Adrenal gland (tissue), 19 donors: ENCODE measurements at places on chromosomes 3 and 15.

GRCh38 chr3:125055331-125055912 is 375 bp downstream of the HEG1 start:
- peaks cover 10% of the 10 kb centered on the region for H3K4me1 ChIP-seq
- no peak for DNase-seq
- no peaks in the 10 kb centered on the region for H3K36me3 ChIP-seq
- peak overlapping the region; percentile 86 for H3K27ac ChIP-seq
- peak overlapping the region; percentile 53 for H3K4me3 ChIP-seq
- no peaks in the 10 kb centered on the region for H3K27me3 ChIP-seq

- no peaks in the 10 kb centered on the region for H3K36me3 ChIP-seq
- H3K4me1 ChIP-seq: peaks cover 6% of the 10 kb centered on the region
- H3K4me3 ChIP-seq: no peak overlapping the region
- H3K27me3 ChIP-seq: no peaks in the 10 kb centered on the region
- H3K27ac ChIP-seq: no peak overlapping the region
Measured at GRCh38 chr3:58485801-58486435, 6.0 kb upstream of the KCTD6 start.

GRCh38 chr3:33858131-33858530 is 59.7 kb downstream of the PDCD6IP start:
- no peak for DNase-seq
- peaks cover 9% of the 10 kb centered on the region for H3K4me1 ChIP-seq
- H3K27ac ChIP-seq: no peak overlapping the region
- no peak overlapping the region for H3K4me3 ChIP-seq
- H3K27me3 ChIP-seq: no peaks in the 10 kb centered on the region
- H3K36me3 ChIP-seq: no peaks in the 10 kb centered on the region

- peaks cover 4% of the 10 kb centered on the region for H3K27me3 ChIP-seq
- no peaks in the 10 kb centered on the region for H3K36me3 ChIP-seq
- no peak overlapping the region for H3K4me3 ChIP-seq
- H3K4me1 ChIP-seq: no peaks in the 10 kb centered on the region
- DNase-seq: no peak
Measured at GRCh38 chr3:193868590-193868989, 267.4 kb upstream of the HES1 start.

DNA sequence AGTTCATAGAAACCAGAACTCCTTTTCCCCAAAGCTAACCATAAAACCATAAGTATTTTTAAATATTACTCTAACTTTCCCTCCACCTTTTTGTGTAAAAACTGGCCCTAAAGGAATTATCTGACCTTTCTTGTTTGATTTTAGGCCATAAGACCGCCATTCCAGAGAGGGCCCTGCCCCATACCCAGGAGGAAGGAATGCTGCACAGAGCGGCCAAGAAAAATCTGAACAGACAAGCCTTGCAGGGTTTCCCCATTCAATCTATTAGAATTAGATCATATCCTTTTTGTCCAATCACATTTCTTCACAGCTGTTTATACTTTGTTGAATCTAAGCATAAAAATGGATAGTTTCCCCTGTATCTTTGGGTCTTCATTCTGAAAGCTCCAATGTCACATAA is 97.1 kb downstream of the B3GALNT1 start:
- no peak overlapping the region for H3K27ac ChIP-seq
- no peaks in the 10 kb centered on the region for H3K27me3 ChIP-seq
- H3K36me3 ChIP-seq: no peaks in the 10 kb centered on the region
- no peak overlapping the region for H3K4me3 ChIP-seq

DNA sequence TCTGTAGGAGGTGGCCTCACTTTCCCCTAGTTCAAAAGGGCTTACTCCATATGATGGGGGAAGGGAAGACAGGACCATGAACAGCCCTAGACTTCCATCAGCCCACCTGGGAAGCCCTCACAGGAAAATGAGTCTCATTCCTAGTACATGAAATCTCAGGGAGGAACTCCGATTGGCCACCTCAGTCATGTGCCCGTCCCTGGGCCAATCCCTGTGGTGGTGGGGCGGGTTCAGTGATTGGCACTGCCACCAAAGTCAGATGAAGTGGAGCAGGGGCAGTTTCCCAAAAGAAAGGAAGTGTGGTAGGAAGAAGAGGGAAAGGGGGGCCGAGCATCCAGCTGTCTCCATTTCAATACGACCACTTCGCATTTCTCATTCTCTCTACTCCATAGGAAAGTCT is 25.9 kb upstream of the GP9 start:
- DNase-seq: no peak
- no peaks in the 10 kb centered on the region for H3K27me3 ChIP-seq
- H3K4me1 ChIP-seq: no peaks in the 10 kb centered on the region
- H3K4me3 ChIP-seq: no peak overlapping the region

GRCh38 chr3:153028381-153028780 is 133.6 kb upstream of the RAP2B start:
- H3K36me3 ChIP-seq: no peaks in the 10 kb centered on the region
- DNase-seq: no peak
- H3K4me1 ChIP-seq: no peaks in the 10 kb centered on the region

- H3K4me3 ChIP-seq: no peak overlapping the region
- no peak for DNase-seq
Measured at GRCh38 chr3:15313461-15313860, 18.9 kb downstream of the SH3BP5 start.

- H3K36me3 ChIP-seq: no peaks in the 10 kb centered on the region
- H3K27ac ChIP-seq: no peak overlapping the region
- H3K4me3 ChIP-seq: no peak overlapping the region
- DNase-seq: no peak
- no peaks in the 10 kb centered on the region for H3K4me1 ChIP-seq
- no peaks in the 10 kb centered on the region for H3K27me3 ChIP-seq
Measured at GRCh38 chr3:71989165-71989564, 204.2 kb upstream of the PROK2 start.

GRCh38 chr15:98649472-98650416 is 1.4 kb downstream of the IGF1R start:
- no peaks in the 10 kb centered on the region for H3K4me1 ChIP-seq
- peak overlapping the region; percentile 87 for H3K4me3 ChIP-seq
- DNase-seq: no peak
- peaks cover 14% of the 10 kb centered on the region for H3K27me3 ChIP-seq
- H3K36me3 ChIP-seq: no peaks in the 10 kb centered on the region

DNA sequence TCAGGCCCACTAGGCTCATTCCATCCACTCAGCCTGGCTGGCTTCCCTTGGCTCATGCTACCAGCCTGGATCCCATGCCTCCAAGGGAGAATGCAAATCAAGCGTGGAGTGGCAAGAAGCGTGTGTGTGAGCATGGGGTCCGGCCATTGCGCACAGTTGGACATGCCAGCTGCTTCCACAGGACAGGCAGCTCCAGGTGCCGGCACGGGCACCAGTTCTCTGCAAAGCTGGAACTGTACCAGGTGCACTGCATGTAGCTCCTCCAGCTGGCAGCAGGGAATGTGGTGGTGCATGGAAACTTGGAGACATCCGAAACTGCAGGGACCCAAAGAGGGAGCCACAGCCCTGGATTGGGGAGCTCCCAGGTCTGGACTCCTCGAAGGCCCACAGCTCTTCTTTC is 449.8 kb downstream of the EPHA6 start:
- no peak overlapping the region for H3K27ac ChIP-seq
- no peak for DNase-seq
- H3K27me3 ChIP-seq: no peaks in the 10 kb centered on the region
- H3K4me3 ChIP-seq: no peak overlapping the region
- no peaks in the 10 kb centered on the region for H3K4me1 ChIP-seq
- no peaks in the 10 kb centered on the region for H3K36me3 ChIP-seq

DNA sequence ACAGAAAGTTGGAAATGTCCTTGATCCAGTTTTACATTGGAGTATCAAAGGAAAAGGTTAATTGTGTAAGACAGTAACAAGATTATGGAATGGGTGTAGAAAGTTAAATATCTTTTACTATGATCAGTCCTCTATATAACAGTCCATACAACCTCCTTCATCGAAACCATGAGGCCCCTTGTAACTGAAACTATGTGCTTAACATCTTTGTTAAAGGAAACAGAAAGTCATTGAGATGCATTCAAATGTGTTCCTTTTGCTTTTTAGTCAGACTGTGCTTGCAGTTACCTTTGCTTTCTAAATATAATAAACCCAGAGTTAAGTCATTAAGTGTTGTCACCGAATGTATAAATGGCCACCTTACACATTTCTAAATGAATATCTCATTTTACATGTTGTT is 1298.5 kb downstream of the ROBO2 start:
- H3K4me1 ChIP-seq: no peaks in the 10 kb centered on the region
- no peaks in the 10 kb centered on the region for H3K27me3 ChIP-seq
- no peak overlapping the region for H3K27ac ChIP-seq
- no peaks in the 10 kb centered on the region for H3K36me3 ChIP-seq

- no peak overlapping the region for H3K27ac ChIP-seq
- no peak for DNase-seq
- no peaks in the 10 kb centered on the region for H3K27me3 ChIP-seq
- H3K4me1 ChIP-seq: no peaks in the 10 kb centered on the region
- no peak overlapping the region for H3K4me3 ChIP-seq
Measured at GRCh38 chr15:43056696-43057095, 49.1 kb downstream of the UBR1 start.

DNA sequence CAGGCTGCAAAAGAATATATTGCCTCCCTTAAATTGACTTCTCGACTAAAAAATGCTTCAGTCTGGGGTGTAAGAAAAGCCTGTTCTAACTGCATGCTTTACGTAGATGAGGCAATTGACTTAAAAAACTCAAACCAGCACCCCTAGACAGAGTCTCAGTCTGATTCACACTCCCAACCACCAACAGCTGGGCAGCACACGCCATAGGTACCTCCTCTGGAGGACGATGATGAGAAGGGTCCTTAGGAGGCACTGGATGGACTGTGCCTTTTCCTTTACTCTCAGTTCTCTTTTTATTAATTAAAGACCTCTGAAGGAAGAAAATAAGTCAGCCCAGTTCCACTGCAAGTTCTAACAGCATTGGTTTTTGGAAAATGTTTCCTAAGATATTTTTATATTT is 175.0 kb downstream of the PDZRN3 start:
- no peaks in the 10 kb centered on the region for H3K36me3 ChIP-seq
- no peak overlapping the region for H3K4me3 ChIP-seq
- DNase-seq: no peak
- H3K4me1 ChIP-seq: no peaks in the 10 kb centered on the region

GRCh38 chr3:129023909-129024308 is 22.8 kb downstream of the EFCC1 start:
- no peak for DNase-seq
- no peak overlapping the region for H3K4me3 ChIP-seq
- no peaks in the 10 kb centered on the region for H3K36me3 ChIP-seq

DNA sequence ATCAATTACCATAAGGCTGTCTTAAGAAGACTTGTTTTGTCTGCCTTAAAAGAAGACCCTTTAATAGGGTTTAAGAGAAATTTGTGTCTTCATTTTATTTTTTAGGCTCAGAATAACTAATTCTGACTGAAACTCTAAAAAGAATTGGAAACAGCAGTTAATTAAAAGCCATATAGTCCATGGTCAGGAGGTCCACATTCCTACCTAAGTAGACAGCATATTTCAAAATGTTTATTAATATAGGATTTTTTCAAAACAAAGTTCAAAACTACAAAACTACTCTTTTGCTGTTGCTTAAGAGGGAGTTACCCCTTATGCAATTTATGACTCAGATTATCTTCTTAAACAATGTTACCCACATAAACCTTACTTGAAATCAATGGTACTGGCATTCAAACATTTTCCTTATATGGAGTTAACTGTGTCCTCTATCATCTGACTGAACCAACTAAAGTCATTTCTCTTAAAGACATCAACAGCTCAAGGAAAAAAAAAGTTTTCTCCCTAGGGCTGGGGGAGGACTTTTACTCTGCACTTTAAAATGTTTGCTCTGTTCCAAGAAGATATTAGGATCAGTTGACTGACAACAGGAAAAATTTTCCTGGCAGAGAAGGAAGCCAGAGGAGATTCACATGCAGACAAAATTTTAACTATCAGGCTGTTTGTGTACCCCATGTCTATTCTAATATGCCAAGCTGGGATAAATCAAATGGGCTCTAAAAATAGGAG is 56.8 kb upstream of the NANOGP8 start:
- no peak overlapping the region for H3K27ac ChIP-seq
- no peaks in the 10 kb centered on the region for H3K27me3 ChIP-seq
- H3K4me3 ChIP-seq: no peak overlapping the region
- no peak for DNase-seq
- H3K36me3 ChIP-seq: no peaks in the 10 kb centered on the region

- no peaks in the 10 kb centered on the region for H3K36me3 ChIP-seq
- no peak overlapping the region for H3K4me3 ChIP-seq
- no peak overlapping the region for H3K27ac ChIP-seq
- no peaks in the 10 kb centered on the region for H3K4me1 ChIP-seq
Measured at GRCh38 chr3:110900576-110900975, 171.0 kb upstream of the NECTIN3 start.

- no peak for DNase-seq
- no peak overlapping the region for H3K27ac ChIP-seq
- H3K4me3 ChIP-seq: no peak overlapping the region
- H3K4me1 ChIP-seq: no peaks in the 10 kb centered on the region
- no peaks in the 10 kb centered on the region for H3K27me3 ChIP-seq
Measured at GRCh38 chr3:16999871-17000270, 115.1 kb downstream of the PLCL2 start.

GRCh38 chr3:131988209-131988608 is 46.6 kb downstream of the CPNE4 start:
- DNase-seq: no peak
- H3K4me3 ChIP-seq: no peak overlapping the region
- no peak overlapping the region for H3K27ac ChIP-seq
- no peaks in the 10 kb centered on the region for H3K4me1 ChIP-seq
- H3K27me3 ChIP-seq: no peaks in the 10 kb centered on the region

DNA sequence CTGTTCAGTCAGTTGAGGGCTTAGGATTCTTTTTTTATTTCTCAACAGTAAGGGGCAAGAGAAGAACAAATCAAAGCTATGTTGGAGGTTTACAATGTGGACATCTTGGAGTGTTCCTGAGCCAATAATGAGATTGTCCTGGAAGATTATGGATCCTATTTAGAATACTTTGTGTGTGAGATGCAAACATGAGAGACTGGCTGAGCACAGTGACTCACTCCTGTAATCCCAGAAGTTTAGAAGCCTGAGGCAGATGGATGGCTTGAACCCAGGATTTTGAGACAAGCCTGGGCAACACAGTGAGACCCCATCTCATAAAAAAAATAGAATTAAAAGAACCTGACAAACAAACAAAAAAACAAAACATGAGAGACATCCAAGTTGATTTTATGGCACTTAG is 351.6 kb downstream of the GAP43 start:
- peaks cover 8% of the 10 kb centered on the region for H3K4me1 ChIP-seq
- no peak for DNase-seq
- no peak overlapping the region for H3K4me3 ChIP-seq
- no peaks in the 10 kb centered on the region for H3K27me3 ChIP-seq

GRCh38 chr3:122510878-122511535 is 3.7 kb downstream of the KPNA1 start:
- H3K4me3 ChIP-seq: no peak overlapping the region
- no peaks in the 10 kb centered on the region for H3K36me3 ChIP-seq
- H3K27ac ChIP-seq: no peak overlapping the region
- no peak for DNase-seq
- H3K4me1 ChIP-seq: peaks cover 47% of the 10 kb centered on the region
- H3K27me3 ChIP-seq: no peaks in the 10 kb centered on the region
